Common myeloid progenitor, CD34-positive (primary cell): ENCODE measurements at places on chromosomes 5 and 9.

DNA sequence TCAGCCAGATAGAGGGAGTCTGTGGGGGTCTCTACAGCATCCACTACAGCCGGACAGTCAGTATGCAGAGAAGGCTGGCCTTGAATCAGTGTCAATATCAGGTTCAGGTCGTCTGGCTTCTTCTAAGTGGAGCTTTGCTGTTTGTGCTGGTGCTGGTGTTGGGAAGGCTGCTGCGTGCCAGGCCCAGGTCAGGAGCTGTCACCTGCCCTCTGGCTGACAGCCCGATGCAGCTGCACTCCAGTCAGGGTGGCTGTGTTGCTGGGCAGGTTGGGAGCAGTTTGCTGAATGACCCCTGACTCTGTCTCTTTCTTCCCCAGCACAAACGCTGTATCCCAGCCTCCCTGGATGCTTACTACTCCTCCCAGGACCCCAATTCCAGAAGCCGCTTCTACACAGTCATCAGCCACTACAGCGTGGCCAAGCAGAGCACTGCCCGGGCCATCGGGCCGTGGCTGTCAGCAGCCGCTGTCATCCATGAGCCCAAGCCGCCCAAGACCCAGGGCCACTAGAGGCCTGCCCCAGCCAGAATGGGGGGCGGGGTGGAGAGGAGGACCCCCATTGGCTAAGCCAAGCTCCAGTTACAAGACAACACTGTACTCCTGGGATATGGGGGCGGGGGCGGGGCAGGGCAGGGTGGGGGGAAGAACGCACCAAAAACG lies 61.6 kb downstream of the NSG2 start:
- DNase-seq, result no peak

- DNase-seq, result no peak
Observed at GRCh38 chr5:172455511-172456061, 1.3 kb upstream of the SH3PXD2B start.

GRCh38 chr9:134329886-134330285 lies 3.6 kb downstream of the RXRA start:
- DNase-seq, result no peak

- DNase-seq, result no peak
Observed at GRCh38 chr5:179367491-179367890, 22.2 kb upstream of the ADAMTS2 start.

- no peak for DNase-seq
Observed at GRCh38 chr5:16582081-16582480, 34.7 kb downstream of the RETREG1 start.

DNA sequence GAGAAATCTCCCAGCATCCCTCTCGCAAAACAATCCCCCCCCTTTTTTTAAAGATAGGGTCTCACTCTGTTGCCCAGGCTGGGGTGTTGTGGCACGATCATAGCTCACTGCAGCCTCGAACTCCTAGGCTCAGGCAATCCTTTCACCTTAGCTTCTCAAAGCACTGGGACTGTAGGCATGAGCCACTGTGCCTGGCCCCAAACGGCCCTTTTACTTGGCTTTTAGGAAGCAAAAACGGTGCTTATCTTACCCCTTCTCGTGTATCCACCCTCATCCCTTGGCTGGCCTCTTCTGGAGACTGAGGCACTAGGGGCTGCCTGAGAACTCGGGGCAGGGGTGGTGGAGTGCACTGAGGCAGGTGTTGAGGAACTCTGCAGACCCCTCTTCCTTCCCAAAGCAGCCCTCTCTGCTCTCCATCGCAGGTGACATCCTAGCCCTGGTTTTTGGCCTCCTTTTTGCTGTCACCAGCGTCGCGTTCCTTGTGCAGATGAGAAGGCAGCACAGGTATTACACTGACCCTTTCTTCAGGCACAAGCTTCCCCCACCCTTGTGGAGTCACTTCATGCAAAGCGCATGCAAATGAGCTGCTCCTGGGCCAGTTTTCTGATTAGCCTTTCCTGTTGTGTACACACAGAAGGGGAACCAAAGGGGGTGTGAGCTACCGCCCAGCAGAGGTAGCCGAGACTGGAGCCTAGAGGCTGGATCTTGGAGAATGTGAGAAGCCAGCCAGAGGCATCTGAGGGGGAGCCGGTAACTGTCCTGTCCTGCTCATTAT lies 6.8 kb downstream of the CA9 start:
- DNase-seq, result no peak

DNA sequence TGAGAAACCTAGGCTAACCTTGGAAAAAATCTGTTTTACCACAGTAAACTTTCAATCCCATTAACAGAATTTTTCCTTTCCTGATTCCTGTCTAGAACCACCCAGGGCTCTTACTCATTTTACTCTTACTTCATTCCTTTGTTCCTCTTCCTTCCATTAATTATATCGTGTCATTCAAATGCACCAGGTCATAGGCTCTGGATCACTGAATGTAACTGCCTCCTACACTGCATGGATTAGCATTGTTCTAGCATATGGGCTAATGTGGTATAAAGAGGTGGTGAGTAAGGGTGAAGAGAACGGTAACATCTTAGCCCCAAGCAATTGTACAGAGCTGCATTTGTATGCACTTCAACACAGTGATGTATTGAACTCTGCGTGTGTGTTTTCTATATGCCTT lies 49.5 kb upstream of the SPINK5 start:
- DNase-seq, result no peak

GRCh38 chr9:70030156-70030555 lies 13.5 kb upstream of the MAMDC2 start:
- DNase-seq, result no peak
